ENCODE measurements at places on chromosomes 11 and 22.
A peak's percentile ranks its signal among the peaks of the same experiment; 100 is the strongest.

- DNase-seq, result no peak
Observed at GRCh38 chr11:114216796-114217180, 79.4 kb upstream of the NNMT start.

DNA sequence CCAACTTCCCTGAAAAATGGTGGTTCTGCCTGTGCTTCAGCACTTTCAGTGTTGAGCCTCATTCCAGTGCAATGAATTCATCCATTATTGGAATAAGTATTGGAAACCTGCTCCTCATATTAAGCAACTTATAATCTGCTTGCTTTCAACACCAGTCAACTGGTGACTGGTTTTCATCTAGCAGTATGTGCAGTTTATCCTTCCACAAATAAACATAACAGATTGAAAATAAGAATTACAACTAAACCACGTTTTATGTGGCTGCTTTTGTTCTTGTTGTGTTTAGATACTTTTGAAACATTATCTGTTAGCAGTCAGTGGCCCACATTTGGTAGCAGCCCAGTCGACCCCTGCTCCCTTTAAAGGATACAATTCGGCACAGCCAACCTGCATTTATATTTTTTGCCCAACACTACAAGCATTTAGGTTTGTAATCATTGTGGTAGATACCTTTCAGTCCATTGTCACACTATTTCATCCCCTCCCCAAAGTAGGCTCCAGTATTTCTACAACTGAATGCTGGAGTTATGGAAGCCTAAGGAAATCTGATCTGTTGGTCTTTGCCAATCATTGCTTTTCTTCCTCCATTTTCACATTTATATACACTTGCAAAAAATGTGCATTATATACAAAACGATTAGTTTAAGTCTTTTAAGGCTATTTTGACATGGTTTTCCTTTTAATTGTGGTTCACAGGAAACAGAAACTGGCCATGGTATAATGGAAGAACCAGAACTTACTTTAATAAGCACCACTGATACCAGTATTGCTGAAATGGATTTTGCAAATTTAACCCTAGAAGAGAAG, 13.1 kb downstream of the TAF1D start:
- DNase-seq, result no peak

DNA sequence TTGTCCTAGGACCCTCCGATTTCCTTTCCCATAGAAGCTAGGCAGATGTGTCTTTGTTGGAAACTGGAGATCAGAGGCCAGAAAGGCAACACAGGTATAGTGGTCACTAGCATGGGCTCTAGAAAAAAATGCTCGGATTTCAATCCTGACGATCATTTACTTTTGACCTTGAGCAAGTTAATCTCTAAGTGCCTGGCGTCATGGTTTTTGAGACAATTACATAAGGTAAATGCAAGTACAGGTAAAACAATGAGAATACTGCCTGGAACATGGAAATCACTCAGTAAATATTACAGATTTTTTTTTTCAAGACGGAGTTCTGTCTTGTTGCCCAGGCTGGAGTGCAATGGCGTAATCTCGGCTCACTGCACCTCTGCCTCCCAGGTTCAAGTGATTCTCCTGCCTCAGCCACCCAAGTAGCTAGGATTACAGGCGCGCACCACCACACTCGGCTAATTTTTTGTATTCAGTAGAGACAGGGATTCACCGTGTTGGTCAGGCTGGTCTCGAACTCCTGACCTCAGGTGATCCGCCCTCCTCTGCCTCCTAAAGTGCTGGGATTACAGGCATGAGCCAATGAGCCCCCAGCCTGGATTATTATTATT, 1.1 kb upstream of the DENND5A start:
- no peak for DNase-seq

- no peak for DNase-seq
Observed at GRCh38 chr22:17239156-17239701, 20.0 kb upstream of the ADA2 start.

- no peak for DNase-seq
Observed at GRCh38 chr11:2954263-2954662, 25.0 kb upstream of the PHLDA2 start.

DNA sequence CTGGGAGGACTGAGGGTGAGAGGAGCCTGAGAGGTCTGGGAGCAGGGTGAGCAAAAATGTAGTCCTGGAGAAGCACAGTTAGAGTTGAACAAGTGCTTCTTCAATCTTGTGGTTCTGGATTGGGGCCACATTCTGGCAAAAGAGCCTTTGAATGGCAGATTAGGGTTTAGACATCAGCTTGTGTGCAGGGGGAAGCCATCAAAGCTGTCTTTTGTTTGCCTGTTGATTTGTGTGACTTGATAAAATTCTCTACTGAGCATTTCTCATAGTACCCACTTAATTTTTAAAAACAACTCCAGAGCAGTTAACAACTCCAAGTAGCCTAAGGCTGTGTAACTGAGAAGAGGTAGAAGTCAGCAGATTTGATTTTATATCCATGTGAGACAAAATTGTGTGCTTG, 166.2 kb downstream of the FAT3 start:
- no peak for DNase-seq

DNA sequence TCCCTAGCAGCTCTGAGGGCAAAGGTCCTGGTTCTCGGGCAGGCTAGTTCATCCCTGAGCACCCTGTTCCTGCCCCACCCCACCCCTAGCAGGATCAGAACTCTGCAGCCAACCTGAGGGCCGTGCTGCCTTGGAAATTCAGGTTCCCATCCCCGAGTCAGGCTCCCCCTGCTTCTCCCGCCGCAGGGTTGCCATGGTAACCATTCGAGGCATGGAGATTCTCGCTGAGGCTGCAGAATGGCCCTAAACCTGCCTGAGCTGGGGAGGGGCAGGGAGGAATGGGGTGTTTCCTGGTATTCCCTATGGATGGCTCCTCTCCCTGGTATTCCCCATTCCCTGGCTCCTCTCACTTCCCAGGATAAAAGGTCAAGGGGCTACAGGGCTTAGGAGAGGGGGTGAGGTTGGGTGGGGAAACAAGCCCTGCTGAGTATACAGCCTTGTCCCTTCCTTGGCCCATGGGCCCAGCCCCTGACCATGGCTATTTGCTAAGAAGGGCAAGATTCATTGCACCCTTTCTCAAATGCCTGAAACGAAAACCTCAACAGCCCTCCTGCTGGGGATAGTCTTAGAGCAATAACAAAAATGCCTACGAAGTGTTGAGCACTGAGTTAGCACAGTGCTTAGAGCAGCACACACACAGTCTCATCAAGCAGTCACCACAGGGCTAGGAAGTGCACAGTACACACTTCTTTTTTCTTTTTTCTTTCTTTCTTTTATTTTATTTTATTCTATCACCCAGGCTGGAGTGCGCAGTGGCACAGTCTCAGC, 58.7 kb downstream of the CHST1 start:
- no peak for DNase-seq

DNA sequence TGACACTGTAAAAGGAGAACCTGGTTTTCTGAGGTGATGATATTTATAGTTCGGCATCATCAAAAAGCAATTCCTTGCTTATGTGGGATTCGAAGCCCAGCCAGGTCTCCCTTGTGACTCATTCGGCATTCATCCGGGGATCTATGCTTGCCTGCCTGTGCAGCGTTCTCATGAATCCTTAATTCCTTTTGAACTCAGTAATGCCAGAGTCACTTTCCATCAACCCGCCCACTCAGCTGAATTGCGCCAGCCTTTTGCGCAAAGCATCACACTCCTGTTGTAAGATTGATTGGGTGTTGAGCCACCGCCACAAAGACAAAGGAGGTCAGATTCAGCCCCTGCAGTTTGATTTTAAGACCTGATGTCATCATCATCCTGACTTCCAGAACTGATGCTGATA, 128.6 kb downstream of the SLC17A6 start:
- no peak for DNase-seq

- no peak for DNase-seq
Observed at GRCh38 chr22:28004021-28004420, 85.0 kb upstream of the PITPNB start.

GRCh38 chr22:24069721-24070120, 58.6 kb downstream of the CABIN1 start:
- DNase-seq, result no peak

DNA sequence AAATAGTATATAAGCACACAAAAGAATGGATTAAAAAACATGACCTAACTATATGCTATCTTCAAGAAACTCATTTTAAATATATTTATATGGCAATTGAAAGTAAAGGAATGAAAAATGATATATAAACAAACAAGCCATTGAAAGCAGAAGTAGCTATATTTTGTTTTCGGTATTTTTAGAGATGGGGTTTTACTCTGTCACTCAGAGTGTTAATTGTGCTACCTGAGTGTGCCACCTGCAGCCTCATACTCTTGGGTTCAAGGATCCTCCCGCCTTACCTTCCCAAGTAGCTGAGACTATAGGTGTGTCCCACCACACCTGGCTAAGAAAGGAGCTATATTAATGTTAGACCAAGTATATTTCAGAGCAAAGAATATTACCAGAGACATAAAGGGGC, 624.1 kb downstream of the BUD13 start:
- no peak for DNase-seq

- DNase-seq, result no peak
Observed at GRCh38 chr11:62846177-62846576, 6.8 kb upstream of the WDR74 start.

- peak; percentile 26 for DNase-seq
Observed at GRCh38 chr11:65868076-65868667, 4.4 kb downstream of the EFEMP2 start.

DNA sequence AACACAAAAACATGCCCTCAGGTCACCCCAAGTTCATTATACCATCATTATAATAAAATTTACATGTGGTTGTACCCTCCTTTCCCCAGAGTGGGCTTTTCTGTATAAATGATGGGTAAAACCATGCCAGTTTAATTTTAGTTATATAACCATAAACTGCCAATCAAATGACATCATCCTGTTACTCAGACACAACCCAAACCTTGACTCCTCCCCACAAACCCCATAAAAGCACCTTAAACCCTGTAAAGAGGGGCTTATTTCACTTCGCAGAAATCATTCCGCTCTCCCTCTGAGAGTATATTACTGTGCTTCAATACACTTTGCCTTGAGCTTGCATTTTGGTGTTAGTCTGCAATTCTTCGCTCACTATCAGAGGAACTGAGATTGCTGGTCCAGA, 5.5 kb upstream of the APOL3 start:
- DNase-seq, result no peak

GRCh38 chr11:78392854-78393253, 24.8 kb downstream of the GAB2 start:
- no peak for DNase-seq

DNA sequence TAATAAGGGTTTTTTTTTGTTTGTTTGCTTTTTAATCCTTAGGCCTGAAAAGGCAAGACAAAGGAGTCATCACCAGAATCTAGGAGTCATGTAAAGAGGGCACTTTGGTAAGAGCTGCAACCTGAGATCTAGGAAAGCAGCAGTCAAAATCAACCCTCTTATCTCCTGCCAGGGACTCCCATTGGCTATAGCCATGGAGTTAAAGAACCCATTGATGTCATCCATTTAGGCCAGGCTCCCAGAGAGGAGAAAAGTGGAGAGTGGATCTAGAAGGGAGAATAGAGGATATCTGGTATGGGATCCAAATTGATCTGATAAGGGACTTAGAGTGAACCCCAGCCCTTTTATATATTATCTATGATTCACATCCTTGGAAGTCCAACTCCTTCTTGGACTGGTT, 35.9 kb downstream of the ZNF215 start:
- no peak for DNase-seq

GRCh38 chr11:76768088-76768908, 14.9 kb upstream of the TSKU start:
- peak; percentile 10 for DNase-seq

DNA sequence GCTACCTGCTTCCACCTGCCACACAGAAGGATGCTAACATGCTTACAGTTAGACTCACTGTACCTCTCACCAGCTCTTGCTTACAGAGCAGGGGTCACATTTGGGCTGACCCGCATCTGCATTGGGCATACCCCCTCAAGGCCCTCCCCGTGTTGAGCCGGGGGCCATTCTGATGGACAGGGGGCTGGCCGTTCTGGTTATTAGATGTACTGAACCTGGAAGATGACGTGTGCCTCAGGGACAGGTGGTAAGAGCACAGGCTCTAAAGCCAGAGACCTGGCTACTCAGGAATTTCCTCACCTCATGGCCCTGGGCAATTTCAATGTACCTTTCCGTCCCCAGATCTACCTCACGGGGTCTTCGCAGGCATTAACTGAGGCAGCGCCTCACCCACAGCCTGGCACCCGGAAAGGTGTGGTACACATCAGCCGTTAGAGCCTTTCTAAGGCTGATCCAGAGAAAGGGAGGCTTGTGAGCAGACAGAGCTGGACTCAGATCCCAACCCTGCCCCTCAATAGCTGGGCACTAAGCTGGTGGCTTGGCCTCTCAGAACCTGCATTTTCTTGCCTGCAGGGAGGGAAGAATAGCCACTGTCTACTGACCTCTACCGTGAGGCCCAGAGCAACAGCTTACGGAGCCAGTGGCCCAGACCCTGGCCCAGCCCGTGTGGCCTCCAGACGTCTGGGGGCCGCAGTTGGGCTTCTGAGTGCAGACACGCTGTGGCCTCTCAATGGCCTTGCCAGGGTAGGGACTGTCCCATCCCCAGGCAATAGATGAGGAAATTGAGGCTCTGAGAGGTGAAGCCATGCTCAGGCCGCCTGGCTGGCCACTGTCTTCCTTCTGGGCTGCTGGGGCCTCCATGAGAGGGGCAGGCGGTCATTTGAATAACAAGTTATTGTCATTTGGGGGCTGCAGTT, 100.6 kb downstream of the MORC2 start:
- no peak for DNase-seq

DNA sequence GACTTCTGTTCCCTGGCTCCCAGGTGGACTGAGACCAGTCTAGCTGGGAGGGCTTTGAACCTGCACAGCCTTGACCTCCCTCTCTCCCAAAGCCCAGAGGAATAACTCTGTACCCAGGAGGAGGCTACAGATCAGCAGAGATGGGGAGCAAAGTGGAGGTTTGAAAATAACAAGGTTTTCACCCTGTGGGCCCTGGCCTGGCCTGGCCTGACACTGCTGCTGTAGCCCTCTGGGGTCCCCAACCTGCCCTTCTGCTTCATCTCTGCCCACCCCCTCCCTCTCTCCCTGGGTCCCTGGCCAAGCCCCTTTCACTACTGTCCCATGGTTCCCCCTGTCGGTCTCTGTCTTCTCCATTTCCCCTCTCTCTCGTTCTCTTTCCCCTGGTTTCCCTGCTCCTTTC, 225.2 kb downstream of the BUD13 start:
- no peak for DNase-seq

DNA sequence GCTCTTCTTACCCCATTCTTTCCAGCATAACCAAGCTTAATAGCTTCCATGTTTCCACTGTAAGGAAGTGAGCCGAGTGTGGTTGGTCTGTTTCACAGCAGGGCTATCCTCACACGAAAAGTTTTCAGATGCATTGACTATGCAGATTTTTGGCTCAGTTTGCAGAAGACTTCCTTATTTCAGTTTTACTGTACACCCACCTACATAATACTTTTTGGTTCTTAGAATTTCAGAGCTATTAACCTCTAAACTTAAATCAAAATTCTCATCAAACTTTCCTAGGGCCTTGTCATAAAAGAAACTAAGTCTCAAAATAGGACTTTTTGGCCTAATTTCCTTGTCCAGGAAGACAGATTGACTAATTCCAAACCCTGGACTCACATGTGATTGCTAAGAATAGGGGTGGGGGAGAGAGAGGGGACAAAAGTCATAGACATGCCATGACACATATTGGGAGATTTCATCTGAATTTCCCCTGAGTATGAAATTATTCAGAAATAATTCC, 7.3 kb upstream of the EHF start:
- no peak for DNase-seq

Data from activated CD4-positive, alpha-beta T cell treated with anti-CD3 and anti-CD28 coated beads, Interleukin-2, amount 50 U/mL, for 1 hour (primary cell).